ENCODE measurements at places on chromosomes 7 and 10.

- DNase-seq = peak; percentile 7
These were observed 52.7 kb upstream of the BTRC start for GRCh38 chr10:101301111-101301731.

DNA sequence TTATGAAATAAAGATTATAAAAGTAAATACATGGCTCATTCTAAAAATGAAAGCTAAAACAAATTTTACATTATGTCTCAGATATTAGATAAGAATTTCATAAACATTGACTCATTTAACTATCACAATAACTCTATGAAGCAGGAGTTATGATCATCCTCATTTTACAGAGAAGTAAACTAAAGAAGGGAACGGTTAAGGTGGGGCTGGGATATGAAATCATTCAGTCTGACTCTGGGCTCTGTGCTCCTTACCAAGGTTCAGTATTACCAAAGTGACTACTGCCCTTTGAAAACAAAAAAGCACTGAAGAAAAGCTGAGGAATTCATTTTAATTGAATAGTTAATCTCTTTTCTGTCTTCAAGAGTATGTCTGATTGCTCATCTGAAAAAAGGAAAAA is 22.1 kb upstream of the CUBN start:
- DNase-seq = no peak

DNA sequence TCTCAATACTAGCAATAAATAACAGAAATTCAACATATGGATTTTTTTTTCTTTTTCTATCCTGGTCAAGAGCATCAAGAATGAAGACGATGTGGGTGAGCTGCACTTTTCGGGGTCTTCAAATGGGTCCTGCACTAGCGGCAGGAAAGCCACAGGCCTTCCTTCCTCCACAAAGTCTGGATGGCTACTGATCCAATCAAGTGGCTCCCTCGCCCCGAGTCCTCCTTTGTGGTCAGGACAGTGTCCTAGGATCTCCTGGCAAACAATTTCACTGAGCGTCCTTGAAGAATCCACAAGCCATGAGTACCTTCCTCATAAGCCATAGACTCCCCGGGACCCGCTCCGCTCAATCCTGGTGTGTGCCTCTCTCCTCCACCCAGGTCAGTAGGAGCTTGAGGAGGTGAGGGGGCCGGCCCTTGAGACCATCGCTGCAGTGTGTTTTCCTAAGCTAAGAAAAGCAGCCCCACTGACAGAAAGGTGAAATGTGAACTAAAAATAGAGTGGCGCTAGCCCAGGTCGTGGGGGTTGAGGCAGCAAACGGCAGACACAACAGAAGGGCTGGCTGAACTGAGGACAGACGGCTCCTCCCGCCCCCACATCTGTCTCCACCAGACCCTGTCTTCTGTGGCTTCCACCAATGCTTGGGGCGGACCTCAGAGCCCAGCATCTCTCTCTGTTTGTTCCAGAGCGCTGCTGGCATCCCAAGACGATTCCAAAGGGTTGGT is 202.3 kb downstream of the HERPUD2 start:
- DNase-seq = no peak

DNA sequence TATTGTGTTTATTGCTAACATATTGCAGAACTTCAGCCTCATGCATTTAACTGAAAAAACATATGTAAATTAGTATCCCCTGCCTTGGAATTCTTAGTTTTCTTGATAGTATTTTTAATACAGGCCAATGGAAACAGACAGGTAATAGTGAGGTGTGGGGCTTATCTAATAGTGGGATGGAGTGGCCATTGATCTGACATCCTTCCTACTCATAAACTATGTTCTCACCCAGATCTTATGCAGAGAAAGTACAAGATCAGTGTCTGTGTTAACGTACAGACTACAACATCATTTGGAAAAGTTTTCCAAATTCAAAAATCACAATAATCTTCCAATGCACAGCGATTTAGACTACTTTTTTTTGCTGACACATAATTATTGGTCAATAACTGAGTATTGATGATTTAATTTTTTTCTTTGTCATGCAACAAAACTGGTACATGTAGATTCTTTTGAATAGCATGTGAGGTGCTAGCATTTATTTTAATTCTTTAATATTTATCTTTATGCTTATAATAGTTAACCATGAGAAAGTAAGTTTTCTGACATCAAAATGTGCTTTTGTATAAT is 9.7 kb downstream of the CD36 start:
- DNase-seq = no peak

DNA sequence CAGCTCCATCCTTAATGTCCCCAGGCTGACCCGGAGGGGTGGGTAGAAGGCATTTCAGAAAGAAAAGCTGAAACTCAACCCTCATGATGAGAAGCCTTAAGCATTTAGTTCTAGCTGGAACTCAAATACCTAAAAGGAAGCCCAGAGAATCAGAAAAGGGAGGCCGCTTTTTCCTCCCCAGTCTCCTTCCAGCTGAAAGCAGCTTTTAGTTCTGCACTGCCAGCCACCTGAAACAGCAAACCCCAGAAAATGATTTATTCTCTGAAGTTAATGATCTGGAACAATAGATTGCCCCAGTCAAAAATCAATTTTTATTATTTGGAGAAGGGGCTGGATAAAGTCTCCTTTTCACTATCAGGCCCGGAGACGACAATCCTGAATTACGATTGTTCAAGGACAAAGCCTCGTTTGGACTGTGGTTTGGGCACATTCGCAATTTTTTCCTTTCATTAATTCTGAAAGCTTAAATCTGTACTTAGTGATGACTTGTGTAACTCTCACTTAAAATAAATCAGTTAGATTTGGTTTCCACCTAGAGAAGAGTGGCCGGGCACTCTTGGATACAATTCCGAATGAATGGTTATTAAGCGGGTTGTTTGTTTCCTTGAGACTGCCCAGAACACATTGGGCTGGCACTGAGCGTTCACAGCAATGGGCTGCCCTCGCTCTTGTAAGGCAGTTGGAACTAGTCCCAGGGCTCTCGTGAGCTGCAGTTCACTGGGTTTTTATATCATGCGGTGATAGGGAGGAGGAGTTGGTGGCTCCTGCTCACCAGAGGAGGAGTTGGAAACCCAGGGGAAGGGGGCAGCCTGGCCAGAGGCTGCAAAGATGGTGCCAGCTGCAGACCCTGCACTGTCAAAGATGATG is 262.2 kb downstream of the CCSER2 start:
- no peak for DNase-seq

GRCh38 chr10:6542999-6543430 is 37.1 kb downstream of the PRKCQ start:
- DNase-seq = no peak

DNA sequence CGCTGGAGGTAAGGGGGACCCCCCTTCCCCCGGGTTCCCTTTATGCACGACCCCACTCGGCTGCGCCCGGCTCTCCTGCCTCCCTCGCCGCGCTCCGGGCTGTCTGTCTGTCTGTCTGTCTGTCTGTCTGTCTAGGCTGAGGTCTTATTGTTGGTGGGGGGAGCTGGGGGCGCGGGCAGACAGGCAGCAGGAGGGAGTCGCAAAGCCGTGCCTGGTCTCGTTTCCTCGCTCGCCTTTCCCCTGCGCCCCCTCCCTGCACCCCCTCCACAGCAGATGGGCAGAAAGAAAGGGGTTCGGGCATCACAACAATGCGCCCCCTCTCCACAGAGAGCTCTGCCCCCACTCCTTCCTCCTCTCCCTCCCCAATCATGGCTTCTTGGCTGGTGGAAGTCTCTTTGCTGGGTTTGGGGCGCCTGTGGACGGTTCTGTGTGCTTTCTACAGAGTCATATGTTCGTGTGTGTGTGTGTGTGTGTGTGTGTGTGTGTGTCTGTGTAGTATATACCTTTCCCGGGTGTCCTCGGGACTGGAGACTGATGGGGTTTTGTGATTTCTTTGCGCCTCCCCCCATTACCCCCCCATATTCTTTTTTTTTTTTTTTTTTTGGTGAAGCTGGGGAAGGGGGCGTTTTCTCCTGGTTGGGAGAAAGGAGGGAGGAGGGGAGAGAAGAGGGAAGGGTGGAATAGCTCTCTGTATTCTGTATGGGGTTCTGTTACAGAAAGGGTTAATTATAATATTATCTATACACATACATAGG is 1.9 kb downstream of the AUTS2 start:
- no peak for DNase-seq

Measured in glomerular endothelial cell (primary cell).